ENCODE measurements at places on chromosomes 1 and 21.

DNA sequence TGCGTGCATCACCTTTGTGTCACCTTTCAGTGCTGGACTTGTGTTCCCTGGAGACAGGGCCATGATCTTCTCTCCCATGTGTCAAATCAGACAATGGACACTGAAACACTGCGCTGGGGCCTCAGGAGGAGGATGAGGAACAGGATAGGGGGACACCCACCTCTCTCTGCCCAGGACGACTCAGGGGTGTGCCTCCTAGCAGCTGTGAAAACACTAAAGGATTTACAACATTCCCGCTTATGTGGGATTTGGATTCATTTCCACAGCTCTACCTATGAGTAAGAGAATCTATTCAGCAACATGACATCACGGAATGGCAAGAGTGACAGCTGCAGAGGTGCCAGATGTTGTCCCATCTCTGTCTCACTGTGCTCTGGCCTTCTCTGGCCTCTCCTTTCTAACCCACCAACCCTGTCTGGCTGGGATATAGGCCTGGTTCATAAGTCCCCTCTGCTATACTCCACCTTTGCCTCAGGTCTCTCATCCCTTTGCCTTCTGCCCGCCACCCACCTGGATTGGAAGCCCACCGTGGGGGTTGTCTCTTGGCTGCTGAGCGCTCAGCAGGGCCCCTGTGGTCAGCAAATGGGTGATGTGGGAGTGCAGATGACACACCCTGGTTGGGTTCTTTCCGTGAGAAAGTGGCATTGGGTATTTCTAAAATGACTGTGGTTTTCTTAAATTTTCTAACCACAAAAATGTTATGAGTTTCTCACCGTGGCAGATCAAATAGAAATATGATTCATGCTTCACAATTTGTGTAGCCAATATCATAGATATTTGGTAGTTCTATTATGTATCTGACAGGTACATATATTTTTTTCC lies 47.1 kb upstream of the TLR5 start:
- no peak for DNase-seq

- DNase-seq: no peak
Measured at GRCh38 chr1:235710687-235711086, 61.1 kb upstream of the GNG4 start.

- no peak for DNase-seq
Measured at GRCh38 chr1:228334226-228334935, 72.3 kb downstream of the TRIM11 start.

DNA sequence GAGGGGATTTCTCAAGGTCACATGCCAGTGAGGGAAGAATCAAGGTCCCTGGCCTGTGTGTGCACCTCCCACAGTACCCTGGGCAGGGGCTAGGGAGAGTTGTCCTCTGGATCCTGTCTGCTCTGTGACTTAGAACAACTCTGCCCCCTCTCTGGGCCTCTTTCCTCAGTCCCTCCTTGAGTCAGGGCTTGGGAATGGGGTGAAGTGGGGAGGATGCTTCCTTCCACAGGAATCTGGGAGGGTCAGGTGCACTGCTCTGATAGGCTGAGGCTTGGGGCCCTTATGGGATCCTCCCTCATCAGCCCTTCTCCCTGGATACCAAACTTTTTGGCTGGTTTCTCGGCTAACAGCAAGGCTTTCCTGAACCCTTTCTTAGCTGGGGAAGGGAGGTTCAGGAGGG lies 2.5 kb downstream of the TRNP1 start:
- no peak for DNase-seq

GRCh38 chr1:111553196-111553595 lies 49.8 kb upstream of the ADORA3 start:
- no peak for DNase-seq

DNA sequence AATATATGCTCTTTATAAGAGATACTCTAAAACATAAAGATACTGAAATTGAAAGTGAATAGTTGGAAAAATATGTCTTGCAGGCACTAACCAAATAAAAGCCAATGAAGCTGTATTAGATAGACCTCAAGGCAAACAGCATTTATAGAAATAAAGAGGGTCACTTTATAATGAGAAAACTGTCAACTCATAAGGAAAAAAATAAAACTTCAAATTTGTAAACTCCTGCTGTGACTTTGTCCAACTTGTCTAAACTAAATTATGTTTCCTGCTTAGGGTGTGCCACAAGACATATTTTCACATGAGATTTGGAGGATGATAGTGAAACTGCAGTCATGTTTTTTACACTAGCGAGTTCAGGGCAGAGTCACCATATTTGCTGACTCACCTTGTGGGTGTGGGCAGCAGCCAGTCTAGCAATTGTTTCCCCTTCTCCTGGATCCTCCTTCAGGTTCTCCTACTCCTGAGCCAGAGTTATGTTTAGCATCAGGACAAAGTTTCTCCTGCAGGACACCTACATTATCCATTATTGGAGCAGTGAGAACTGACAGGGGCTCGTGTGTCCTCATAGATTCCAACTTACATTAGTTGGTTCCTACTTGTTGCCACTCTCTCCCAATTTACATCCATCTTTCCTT lies 43.8 kb downstream of the CD53 start:
- DNase-seq: no peak

- DNase-seq: no peak
Measured at GRCh38 chr1:243883551-243883950, 33.5 kb upstream of the AKT3 start.

DNA sequence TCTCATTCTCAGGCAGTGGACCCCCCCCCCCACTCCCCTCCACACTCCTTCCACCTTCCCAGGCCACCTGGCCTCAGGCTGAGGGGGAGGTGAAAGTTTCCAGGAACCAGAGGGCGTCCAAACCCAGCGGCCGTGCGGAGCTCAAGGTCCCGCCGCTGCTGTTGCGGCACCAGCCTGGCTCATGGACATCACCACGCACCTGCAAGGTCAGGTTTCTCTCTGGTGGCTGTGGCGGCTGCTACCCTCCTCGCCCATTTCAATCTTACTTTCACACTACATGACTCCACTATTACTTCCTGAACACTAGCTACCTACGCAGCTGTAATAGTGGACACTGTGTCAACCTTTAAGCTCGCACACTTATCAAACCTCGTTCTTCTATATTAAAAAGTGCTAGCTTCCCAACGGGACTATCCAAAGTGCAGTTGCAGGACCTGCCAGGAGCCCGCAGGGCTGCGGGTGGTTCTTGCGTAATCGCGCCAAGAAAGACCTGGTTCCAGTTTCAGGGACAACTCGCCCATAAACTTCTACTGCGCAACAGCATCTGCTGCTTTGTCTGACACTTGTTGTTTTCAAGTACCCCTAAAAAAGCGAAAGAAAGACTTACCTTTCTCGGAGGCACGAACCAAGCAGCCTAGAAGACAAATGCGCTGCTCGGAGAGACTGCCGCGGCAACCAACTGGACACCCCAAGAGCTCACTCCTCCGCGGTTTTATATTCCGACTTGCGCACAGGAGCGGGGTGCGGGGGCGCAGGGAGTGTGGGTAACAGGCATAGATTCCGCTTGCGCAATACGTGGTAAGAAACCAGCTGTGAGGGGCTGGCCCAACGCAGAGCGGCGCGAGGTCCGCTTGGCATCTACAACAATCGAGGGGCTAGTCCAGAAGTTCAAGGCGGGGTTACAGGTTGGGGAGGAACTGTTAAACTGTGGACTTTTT lies at the start of gene DIRAS3:
TSS of gene DIRAS3 (minus strand) at position 687 of the 938 bp plus-strand sequence. CDS start 3,330 bp downstream, outside the sequence.
- no peak for DNase-seq

- DNase-seq: no peak
Measured at GRCh38 chr1:29579821-29580425, 343.6 kb downstream of the PTPRU start.

DNA sequence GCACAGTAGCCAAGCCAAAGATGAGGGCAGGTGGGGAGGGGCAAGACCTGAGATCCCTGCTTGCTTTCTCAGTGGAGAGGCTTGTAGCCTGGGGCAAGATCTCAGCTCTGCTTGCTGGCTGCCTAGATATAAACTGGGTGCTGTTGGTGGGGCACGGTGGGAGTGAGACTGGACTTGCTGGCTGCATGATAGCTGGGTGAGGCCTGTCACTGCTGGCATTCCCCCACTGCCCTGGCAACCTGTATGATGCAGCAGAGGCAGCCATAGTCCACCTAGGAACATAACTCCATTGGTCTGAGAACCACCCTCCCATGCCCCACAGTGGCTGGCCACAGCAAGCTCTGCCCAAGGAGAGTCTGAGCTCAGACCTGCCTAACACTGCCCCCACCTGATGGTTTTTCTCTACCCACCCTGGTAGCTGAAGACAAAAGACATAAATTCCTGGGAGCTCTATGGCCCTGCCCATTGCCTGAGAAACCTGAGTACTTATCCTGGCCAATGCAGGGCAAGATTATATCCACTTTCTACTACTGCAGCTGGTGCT lies 261.9 kb upstream of the DEPDC1 start:
- DNase-seq: no peak

GRCh38 chr1:241627453-241628259 lies 12.5 kb downstream of the CHML start:
- no peak for DNase-seq

DNA sequence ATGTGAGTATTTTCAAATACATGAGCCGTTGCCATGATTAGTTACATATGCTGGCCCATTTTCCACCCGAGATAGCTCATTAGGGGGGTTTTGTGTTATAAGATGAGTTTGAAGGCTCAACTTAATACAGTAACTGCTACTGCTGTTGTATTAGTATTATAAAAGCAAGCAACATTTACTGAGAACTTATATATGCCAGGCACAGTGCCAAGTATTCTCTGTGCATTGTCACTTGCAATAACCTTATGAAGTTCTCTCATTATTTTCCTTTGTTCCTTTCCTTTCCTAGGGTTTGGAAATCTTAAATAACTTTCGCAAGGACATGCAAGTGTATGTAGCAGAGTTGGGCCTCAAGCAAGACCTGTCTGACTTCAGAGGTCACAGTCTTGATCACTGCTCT lies 107.9 kb downstream of the RYR2 start:
- no peak for DNase-seq

GRCh38 chr1:97297611-97298010 lies 576.0 kb downstream of the PTBP2 start:
- DNase-seq: no peak

DNA sequence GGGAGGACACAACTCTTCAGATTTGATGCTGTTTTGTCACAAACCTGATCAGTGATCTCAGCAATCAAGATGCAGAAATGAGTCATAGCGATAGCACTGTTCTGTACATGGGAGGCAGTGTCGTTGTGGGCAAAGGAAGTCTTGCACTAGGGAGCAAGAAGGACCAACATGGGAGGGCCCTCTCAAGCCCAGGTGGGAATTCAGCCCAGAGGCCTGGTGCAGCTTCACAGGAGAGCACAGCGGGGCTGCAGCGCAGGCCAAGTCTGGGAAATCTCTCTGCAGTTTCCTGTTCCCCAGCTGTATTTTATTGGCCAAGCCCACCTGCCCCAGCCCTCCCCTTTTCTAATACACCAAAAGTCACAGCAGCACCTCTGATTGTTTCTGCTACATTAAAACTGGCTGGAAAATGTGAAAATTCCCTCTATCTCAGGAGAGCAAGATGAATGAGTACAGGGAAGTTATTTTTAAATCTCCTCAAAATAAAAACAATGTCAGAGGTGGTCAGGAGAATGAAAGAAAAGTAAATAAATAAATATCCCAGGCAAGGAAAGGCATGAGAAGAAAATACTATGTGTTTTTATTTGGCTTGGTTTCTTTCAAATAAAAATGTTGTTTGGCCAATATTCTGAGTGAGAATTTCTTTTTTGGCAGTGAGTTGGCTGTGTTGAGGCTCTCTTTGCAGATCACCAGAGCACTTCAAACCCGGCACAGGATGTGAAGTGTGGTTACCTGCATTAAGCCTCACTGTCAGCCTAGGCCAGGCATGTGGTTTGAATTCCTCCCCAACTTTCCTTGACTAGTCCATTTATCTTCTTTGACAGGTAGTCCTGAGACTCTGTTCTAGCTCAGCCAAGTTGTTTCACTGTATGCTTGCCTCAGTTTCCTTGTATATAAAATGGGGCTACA lies 422.1 kb downstream of the PLPP3 start:
- DNase-seq: no peak

GRCh38 chr1:247175458-247175857 lies 3.6 kb upstream of the ZNF124 start:
- no peak for DNase-seq

DNA sequence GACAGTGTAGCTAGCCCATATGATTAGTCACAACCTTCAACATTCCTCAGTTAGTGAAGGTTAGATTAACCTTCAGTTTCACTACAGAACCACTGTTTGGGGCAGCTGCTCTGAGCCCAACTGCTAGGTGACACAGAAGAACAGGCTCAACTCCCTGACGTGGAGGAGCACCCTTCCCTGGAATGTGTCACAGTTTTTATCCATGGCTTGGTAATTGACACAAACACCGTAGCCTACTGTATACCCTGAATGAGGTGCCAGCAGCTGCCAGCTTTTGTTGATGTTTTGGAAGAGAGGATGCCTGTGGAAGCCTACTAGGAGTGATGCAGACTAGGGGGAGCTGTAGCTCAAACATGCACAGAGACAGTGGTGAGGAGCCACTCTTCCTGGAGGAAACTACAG lies 56.6 kb upstream of the CR2 start:
- DNase-seq: no peak

- DNase-seq: no peak
Measured at GRCh38 chr1:5428351-5428750, 563.9 kb downstream of the NPHP4 start.

DNA sequence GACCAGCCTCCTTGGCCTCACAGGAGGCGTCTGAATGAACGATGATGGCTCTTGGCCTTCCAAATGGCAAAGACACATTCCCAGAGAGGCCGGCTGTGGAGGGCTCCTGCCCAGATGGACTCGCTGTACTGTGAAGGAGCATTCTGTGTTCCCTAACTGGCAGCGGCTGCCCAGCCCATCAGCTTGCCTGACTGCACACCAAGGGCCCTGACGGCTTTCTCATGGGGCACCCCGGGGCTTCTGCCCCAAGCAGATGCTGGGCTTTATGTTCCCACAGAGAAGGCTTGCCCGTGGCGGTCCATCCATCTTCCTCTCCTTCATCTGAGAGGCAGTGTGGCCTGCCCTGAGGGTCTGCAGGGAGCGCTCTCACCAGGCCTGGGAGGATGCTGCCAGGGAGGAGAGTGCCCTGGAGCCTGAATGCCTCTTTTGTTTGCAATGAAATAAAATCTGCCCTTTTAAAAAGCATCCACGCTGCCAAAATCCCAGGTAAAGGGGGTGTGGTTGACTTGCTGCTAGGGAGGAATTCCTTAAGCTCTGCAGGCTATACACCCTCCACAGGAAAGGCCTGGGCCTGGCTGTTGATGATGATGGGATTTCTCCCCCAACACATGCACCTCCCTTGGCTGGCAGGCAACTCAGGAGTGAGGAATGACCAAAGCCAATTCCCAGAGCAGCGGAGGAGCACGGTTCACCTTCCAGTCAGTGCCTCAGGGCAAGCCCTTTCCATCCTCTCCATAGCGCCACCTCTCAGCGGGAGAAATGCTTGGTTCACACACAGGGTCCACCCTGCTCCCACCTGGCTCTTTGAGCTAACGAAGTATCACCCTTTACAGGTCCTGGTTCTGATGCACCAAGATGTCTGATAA lies 84.6 kb upstream of the SSX2IP start:
- no peak for DNase-seq

Measured in caudate nucleus (tissue), 63 donors.